ENCODE measurements at places on chromosomes 1 and 21. TPM values are rescaled to one million over a fixed set of nuclear protein-coding genes. Genes with fewer than 3 reads are reported as not detected.

GRCh38 chr1:20551945-20552727 lies at the start of gene FAM43B:
Gene FAM43B (plus strand): TSS chr1:20552573. CDS start chr1:20552974, 401 bp downstream.
- peak; percentile 77 for DNase-seq

Gene SPRR1A
- total RNA-seq = not detected

DNA sequence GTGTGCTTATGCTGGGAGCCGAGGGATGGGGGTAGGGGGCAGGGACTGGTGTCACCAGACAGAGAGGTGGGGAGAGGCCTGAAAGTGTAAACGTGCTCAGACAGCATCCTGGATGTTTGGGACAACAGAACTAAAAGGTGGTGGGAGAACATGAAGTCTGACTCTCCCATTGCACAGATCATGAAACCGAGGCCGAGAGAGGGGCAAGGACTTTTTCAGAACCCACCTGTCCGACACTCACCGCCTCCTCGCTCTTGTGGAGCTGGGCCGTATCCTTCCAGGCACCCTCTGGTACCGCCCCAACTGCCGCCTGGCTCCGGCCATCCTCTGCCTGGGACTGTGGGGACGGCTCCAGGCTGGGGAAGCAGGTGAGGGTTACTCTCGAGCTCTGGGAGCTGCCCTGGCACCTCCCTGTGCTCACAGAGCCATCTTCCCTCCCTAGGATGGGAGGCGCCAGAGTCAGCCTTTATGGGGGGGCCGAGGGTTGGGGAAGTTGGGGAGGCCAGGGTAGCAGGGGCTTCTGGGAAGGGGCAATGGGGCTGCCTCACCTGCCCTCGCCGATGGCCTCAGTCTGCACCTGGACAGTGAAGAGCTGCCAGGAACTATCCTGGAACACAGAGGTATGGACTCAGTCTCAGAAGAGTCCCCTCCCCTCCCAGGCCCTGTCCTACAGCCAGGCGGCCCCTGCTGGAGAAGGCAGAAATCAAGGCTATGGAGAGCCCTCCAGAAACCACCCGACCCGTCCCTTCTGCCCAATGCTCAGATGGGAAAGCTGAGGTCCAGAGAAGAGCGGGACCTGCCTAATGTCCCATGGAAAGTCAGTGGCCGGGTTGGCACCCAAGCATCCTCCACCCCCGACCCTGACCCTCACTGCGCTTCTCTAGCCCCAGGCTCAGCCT lies 7.0 kb downstream of the ATP13A2 start:
- no peak for DNase-seq

DNA sequence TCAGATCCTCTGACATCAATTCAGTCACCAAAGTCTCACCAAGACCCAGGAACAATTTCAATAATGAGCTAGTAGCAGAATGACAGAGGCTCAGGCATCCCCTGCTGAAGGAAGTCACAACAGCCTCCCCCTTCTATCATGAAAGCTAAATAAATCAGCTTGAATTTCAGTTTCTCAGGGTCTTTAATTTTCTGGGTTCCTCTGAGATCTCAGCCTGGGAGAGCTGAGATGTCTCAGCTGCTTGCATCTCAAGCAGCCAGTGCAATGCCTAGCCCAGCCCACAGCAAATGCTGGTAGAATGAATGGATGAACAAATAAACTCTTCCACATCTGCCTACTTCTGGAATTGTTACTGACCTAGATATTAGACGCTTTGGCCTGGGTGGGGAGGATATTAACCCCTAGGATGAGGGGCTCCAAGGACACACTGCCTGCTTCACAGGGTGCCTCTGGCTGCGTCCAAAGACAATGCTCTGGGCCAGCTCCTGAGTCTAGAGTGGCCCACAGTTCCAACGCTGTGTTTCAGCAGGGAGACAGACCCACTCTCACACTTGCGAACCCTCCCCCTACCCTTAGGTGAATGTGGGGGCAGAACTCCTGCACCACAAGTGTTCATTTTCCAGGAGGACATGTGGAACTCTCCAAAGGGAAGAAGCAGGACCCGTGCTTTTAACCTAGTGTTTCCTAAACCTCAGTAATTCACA lies 11.2 kb upstream of the LORICRIN start:
- DNase-seq = no peak

Gene ZFP69B
- 9.6 TPM for total RNA-seq

DNA sequence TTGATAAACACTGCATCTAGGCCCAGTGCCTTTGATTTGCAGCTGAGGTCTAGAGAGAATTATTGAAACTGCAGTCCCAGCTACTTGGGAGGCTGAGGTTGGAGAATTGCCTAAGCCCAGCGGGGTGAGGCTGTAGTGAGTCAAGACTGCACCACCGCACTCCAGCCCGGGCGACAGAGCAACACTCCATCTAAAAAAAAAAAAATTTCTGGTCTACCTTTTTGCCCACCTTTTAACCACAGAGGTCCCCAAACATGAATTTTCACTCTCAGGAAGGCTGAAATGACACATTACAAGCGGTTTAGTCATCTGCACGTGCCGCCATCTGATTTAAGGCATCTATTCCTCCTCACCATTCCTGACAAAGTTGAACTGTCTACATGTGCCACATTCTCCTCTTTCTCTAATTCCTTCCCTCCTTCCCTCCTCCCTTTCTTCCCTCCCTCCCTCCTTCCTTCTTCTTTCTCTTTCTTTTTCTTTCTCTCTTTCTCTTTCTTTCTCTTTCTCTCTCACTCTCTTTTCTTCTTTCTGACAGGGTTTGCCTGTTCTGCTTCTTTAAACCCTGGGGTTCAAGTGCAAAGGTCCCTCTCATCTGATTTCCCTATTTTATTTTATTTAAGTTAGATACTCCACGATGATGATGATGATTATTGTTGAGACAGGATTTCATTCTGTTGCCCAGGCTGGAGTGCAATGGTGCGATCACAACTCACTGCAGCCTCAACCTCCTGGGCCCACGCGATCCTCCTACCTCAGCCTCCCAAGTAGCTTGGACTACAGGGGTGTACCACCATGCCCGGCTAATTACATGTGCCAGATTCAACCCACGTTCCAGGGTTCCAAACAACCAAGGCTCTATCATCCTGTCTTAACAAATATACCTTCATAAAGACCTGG lies 3.0 kb upstream of the SOD1 start:
- no peak for DNase-seq

Gene C1orf53
- 1.8 TPM for total RNA-seq

Gene CSRP1
- total RNA-seq = 863 TPM

Gene CAMSAP2
- 119 TPM for total RNA-seq

DNA sequence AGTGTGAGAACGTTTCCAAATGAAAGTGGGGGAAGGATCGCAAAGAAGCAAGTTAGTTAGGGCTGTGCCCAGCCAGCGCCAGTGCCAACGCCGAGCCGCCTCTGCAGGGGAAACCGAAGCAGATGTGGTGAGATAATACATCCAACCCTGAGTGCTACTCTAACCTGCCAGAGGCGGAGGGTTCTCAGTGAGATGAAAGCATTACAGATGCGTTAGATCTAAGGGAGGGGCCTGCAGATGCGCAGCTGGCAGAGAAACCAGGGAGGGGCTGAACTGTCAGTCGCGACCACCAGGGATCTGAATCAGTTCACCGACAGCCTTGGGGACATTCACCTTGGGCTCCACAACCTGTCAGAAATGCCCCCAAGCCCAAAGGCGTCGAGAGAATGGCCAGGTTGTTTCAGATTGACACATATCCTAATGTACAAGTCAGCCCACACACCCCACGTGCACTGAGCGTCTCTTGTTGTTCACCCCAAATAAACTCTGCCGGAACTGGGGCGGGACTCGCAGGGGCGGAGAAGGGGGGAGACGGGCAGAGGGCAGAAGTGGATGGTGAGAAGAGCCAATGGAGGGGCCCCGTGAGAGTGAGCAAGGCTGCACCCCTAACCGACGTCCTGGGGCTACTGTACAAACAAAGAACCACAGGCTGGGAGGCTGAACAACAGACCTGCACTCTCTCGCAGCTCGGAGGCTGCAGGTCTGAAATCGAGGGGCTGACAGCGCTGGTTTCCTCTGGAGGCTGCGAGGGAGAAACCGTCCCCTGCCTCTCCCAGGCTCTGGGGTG lies 8.7 kb upstream of the UMODL1 start:
- no peak for DNase-seq

GRCh38 chr21:20667931-20668330 lies 330.3 kb upstream of the NCAM2 start:
- no peak for DNase-seq

Gene PSMB4
- 196 TPM for total RNA-seq

DNA sequence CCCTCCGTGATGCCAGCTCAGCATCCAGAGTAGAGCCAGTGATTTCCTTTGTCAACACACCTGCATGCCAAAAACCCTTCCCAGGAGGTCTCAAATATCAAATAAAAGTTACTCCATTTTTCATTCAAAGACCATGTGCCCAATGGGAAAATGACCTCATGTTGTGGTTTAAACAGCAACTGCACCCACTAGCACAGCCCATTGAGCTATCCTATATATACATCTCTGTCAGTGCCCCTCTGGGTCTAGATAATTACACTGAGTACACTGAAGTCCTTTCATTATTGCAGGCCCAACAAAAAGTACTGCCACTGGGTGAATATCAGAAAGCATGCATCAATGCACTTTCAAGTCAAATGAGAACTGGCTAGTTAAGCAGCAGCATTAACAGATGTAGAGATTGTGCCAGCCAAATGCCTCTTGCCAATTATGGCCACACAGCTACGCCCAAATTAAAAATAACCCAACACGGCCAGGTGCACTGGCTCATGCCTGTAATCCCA lies 117.7 kb downstream of the SLC45A1 start:
- no peak for DNase-seq

DNA sequence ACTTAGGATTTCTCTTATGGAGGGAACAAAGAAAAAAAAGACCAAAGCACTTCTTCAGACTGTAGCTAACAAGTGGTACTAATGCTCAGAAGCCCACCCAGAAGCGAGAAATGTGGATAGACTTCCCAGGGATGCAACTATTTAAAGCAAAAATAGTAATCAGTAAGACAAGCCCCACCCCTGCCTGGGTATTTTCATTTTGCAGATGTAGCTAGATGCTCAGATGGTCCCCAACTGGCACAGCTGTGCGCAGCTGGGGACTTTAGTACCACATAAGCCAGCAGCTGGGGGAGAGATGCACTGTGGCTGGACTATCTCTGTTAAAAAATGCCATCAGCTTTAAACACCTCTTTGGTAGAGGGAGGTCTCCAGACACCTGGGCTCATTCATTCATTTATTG lies 77.8 kb upstream of the SPAG17 start:
- DNase-seq = no peak

- no peak for DNase-seq
These were observed 35.3 kb downstream of the CLIC6 start for GRCh38 chr21:34704119-34704518.

- DNase-seq = no peak
These were observed 186.8 kb downstream of the LTN1 start for GRCh38 chr21:28805885-28806284.

GRCh38 chr21:33939226-33939625 lies 23.6 kb upstream of the ATP5PO start:
- DNase-seq = no peak

GRCh38 chr1:217493290-217493689 lies 137.6 kb downstream of the GPATCH2 start:
- no peak for DNase-seq

DNA sequence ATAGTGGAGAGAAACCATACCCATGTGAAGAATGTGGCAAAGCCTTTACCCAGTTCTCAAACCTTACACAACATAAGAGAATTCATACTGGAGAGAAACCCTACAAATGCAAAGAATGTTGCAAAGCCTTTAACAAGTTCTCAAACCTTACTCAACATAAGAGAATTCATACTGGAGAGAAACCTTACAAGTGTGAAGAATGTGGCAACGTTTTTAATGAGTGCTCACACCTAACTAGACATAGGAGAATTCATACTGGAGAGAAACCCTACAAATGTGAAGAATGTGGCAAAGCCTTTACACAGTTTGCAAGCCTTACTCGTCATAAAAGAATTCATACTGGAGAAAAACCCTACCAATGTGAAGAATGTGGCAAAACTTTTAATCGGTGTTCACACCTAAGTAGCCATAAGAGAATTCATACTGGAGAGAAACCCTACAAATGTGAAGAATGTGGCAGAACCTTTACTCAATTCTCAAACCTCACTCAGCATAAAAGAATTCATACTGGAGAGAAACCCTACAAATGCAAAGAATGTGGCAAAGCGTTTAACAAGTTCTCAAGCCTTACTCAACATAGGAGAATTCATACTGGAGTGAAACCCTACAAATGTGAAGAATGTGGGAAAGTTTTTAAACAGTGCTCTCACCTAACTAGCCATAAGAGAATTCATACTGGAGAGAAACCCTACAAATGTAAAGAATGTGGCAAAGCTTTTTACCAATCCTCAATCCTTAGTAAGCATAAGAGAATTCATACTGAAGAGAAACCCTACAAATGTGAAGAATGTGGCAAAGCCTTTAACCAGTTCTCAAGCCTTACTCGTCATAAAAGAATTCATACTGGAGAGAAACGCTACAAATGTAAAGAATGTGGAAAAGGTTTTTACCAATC lies 80.0 kb downstream of the JMJD4 start:
- DNase-seq = no peak

DNA sequence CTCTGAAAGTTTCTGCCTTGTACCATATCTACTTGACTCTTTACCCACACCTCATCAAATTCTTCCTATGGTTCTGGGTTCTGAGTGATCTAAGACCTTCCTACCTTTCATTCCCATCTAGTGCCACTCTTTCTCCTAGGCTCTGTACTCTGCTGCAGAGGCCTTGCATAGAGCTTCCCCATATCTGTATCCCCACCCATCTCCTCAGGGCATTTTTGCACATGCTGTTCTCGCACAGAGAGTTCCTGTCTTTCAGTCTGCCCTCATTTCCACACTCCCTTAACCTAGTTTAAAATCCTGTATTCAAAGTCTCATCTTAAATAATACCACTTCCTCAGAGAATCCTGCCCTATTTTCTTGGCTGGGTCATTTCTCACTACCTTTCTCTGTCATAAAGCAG lies 114.8 kb downstream of the HMCN1 start:
- DNase-seq = no peak

Gene PRPF38A
- total RNA-seq = 36.2 TPM

DNA sequence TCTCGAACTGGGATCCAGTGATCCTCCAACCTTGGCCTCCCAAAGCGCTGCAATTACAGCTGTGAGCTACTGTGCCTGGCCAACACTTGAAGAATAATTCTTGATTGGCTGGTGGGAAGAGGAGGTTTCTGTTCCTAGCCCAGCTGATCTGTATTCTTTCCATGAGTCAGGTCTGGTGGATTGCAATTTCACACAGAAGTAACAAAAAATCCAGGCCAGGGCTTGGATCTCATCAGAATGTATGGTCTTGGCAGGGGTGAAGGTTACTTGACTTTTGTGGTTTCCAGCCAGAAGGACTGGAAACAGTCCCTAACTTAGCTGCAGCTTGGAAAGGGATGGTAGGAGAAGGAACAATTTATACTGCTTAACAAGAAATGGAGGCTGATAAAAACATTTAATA lies 5.1 kb upstream of the HP1BP3 start:
- no peak for DNase-seq

- DNase-seq = no peak
These were observed 102.2 kb upstream of the GADD45A start for GRCh38 chr1:67582625-67583461.
